ENCODE measurements at places on chromosomes 13 and 19.

- DNase-seq = no peak
Measured at GRCh38 chr13:76644906-76645305, 241.3 kb downstream of the KCTD12 start.

- peak; percentile 9 for DNase-seq
Measured at GRCh38 chr13:72782717-72783116, 784 bp downstream of the PIBF1 start.

DNA sequence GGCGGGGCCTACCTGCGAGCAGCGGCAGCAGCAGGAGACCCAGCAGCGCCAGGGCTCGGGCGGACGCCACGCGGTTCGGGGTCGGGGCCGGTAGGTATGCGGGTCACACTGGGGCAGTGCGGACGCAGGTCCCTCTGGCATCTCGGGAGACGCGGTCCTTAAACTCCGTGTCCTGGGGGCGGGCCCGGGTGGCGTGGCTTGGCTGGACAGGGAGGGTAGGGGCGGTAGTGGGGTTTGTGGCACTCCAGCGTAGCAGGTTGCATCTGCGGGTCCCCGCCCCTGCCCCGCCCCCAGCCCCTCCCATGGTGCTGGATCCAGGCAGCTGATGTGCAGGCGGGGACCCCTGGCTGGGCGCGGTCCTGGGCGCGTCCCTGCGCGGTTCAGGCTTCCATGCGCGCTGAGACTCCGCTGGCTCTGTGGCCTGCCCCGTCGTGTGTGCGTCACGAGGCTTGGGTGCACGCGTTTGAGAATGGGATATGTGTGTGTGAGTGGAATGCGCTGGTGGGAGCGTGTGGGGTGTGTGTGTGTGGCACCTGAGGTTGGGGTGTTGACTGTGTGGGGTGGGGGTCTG is 96.1 kb downstream of the WTIP start:
- no peak for DNase-seq

- no peak for DNase-seq
Measured at GRCh38 chr13:76454991-76455390, 431.2 kb downstream of the KCTD12 start.

DNA sequence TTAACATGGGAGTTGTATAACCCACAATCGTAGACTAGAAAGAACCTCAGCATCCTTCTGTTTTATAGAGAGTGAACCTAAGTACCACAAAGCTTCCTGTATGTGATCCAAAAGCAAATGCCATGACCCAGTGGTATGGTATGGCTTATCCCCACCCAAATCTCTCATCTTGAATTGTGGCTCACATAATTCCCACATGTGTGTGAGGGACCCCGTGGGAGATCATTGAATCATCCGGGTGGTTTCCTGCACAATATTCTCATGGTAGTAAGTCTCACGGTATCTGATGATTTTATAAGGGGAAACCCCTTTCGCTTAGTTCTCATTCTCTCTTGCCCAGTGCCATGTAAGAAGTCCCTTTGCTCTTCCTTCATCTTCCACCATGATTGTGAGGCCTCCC is 587.9 kb downstream of the LMO7 start:
- no peak for DNase-seq

DNA sequence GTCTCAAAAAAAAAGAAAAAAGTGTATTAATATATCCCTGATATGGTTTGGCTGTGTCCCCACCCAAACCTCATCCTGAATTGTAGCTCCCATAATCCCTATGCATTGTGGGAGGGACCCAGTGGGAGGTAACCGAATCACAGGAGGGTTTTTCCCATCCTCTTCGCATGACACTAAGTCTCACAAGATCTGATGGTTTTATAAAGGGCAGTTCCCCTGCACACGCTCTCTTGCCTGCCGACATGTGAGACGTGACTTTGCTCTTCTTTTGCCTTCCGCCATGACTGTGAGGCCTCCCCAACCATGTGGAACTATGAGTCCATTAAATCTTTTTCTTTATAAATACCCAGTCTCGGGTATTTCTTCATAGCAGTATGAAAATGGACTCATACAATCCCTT is 17.7 kb downstream of the STK24 start:
- no peak for DNase-seq

DNA sequence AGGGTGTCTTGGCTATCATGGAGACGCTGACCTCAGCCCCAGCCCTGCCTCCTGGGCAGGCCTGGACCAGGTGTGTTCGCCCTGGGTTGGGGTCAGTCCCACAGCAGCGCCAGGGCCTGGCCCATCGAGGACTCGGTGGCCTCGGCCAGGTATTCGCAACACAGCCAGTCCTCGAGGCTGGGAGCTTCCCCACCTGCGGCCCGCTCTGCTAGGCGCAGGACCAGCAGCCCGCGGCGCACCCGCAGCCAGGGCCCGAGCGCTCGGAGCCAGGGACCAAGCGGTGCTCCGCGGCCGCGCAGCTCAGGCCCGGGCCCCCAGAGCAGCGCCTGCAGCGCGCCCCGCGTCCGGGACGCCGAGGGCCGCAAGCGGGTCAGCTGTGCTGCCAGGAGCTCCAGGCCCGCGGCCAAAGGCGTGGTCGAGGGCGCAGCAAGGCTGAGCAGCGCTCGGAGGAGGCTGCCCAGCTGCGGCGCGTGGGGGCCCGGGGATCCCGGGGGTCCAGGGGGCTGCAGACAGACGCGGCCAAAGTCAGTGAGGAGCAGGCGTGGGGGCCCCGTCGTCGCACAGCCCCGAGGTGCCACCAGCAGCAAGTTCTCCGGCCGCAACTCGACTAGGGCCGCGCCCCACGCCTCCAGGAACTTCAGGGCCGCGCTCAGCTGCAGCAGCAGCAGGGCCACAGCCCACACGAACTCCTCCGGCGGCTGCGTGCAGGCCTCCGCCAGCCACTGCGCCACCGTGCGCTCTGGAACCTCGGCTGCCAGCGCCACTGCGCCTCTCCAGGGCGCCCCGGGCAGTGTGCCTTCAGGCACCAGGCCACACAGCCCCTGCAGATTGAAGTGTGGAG is 6.2 kb downstream of the PEAK3 start:
- DNase-seq = no peak

DNA sequence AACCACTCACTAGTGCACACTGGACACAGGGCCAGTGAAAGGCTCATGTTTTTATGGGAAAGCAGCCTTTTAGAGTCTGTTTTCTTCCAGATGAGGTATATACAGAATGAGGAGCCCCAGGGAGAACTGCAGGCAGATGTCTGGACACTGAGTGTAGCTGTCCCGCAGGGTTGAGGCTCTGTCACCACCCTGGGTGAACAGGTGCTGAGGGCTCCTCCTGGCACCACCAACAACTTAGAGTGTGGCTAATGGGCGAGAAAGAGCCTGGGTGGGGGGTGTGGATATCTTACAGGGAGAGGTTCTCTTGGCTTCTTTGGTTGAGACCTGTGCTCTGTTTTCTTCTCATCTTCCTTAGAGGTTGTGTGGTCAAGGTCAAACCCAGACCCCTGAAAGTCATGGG is 202.1 kb upstream of the GPR12 start:
- DNase-seq = no peak

- no peak for DNase-seq
Measured at GRCh38 chr13:38535261-38535660, 151.6 kb upstream of the FREM2 start.

GRCh38 chr19:38049105-38049649 is 142.2 kb downstream of the SIPA1L3 start:
- no peak for DNase-seq

GRCh38 chr19:10006335-10006708 is 4.0 kb downstream of the COL5A3 start:
- DNase-seq = no peak

- DNase-seq = no peak
Measured at GRCh38 chr13:111491659-111492058, 171.2 kb downstream of the TEX29 start.

DNA sequence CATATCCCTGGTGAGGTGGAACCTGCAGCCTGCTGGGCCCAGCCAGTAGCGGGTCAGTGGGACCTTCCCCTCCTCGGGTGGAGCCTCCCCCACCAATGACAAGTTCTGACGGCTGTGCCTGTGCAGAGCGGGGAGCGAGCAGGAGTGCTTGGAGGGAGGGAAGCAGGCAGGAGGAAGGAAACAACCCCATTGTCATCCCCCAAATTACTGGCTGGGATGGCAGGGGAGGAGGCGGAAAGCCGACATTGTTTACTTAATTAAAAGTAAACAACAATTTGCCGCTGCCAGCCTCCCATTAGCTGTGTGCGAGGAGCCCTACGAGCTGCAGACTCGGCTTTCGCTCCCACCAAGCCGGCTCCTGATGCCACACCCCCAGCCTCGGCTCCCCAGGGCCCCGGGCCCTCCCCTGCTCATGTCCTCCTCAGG is 45.5 kb downstream of the LYL1 start:
- peak; percentile 72 for DNase-seq

DNA sequence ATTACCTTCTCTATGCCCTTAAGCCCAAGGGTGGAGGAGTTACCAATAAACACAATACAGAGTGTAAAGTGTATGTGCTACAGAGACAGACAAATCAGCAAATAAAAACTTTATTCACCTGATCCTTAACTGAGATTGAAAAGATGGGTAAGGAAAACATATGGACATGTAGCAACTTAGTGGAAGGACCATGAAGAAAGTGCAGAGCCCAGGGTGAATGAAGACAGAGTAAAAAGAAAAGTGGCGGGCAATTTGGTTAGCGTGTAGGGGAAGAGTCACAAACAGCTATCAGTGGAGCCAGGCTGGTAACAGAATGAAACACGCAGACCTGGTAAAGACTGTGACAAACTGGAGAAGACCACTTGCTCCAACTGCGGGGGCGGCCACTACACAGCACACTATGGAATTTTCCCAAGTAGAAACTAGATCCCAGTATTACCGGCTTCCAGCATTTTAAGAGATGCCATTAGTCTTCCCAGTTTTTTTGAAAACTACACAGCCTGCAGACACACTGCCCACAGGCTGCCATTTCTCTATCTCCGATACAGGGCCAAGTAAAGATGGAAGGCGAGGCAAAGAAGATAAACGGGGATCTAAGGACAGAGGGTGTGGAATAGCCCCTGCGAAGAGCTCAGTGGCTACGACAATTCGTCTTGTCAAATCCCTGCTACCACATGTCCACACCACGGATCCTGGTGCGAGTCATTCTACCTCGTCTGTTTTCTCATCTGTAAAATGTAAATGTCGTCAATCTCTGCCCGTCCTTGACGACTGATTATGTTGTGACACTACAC is 1.2 kb downstream of the UQCRFS1 start:
- no peak for DNase-seq

- DNase-seq = no peak
Measured at GRCh38 chr13:48818495-48819356, 157.0 kb upstream of the FNDC3A start.

GRCh38 chr13:66837246-66837645 is 392.9 kb downstream of the PCDH9 start:
- no peak for DNase-seq

- no peak for DNase-seq
Measured at GRCh38 chr19:10510301-10510802, 6.9 kb downstream of the S1PR5 start.

DNA sequence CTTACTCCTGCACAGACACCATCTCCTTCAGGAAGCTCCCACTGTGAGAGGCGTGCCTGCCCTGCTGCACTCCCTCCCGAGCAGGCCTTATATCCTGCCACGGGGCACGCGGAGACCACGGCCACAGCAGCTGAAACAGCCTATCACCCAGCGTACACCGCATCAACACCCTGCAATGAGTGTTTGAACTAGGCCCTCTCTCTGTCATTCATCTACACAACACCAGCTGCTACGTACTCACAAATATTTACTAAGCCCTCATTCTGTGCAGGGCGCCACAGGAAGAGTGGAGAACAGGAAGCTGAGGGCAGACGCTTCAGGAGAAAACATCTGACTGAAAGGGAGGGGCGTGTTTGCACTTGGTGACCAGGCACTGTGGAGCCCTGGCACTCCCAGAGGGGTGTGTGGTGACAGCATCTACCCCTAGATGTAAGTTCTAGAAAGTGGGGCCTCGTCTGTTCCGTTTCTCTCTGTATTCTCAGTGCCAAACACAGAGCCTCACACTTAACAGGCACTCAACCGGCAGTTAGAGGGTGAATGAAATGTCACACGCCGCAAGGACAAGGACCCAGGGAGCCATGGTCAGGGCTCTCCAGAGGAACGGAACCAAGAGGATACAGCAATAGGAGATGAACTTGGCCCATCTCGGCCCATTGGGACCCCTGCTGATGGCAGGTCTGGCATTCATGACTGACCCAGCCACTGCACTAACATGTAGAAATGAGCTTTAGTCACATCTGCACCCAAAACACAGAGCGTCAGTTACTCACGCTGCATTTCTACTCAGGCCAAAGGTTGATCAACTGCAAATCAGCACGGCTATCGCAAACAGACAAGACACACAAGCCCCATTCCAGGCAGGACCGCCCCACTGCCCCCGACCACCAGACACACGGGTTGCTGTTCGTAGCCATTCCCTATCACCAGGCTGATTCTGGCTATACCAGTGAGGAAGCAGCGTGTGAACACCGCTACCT is 15.7 kb downstream of the RANBP3 start:
- peak; percentile 100 for DNase-seq

DNA sequence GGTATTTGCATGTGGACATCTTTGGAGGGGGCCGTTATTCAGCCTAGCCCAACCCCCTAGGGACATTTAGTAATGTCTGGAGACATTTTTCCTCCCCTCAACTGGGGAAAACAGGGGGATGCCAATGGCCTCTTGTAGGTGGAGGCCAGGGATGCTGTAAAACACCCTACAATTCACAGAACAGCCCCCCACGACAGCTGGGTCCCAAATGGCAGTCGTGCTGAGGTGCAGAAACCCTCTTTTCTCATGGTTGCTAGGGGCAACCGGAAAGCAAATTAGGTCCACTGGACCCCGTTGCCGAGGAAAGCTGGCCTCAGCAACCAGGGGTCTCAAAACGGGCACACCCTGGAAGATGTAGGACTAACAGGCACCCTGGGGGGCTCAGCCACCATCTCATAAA is 14.6 kb downstream of the TMEM150B start:
- no peak for DNase-seq

DNA sequence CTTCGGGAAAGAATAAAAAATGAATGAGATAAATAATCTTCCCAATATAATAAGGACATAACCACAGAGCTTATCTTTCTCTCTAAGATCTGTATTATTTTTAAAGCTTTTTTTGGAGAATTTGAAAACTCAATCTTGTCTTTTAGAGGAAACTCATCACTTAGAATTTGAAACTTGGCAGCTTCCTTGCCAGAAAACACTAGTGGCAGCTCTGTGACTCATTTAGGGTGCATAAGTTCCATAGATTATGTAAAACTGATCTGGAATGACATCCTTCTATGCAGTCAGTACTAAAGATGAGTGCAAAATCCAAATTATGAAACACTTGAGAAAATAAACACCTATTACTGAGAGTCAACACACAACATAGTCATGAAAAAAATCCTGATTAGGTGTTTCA is 848.0 kb downstream of the DACH1 start:
- DNase-seq = no peak

GRCh38 chr13:50249144-50249521 is 233.9 kb downstream of the KCNRG start:
- no peak for DNase-seq
